NCI-H526 (cell line): ENCODE measurements at places on chromosomes 6 and 20.

DNA sequence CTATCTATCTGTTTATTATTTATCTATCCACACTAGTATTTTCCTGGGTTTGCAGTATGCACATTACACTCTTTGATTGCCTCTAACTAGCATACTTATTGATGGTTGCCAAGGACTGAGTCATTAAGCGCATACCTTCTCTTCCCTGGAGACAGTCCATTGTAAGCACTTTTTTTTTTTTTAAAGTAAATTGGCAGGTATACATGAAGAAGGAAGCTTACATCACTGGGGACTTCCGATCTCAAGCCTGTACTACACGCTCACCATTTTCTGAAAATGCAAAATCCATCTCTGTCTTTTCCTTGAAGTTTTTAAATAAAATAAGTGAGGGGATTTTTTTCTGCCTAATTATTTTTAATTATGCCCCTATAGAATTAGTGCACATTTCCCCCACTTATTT, 63.5 kb downstream of the HMGN3 start:
- no peak for DNase-seq

DNA sequence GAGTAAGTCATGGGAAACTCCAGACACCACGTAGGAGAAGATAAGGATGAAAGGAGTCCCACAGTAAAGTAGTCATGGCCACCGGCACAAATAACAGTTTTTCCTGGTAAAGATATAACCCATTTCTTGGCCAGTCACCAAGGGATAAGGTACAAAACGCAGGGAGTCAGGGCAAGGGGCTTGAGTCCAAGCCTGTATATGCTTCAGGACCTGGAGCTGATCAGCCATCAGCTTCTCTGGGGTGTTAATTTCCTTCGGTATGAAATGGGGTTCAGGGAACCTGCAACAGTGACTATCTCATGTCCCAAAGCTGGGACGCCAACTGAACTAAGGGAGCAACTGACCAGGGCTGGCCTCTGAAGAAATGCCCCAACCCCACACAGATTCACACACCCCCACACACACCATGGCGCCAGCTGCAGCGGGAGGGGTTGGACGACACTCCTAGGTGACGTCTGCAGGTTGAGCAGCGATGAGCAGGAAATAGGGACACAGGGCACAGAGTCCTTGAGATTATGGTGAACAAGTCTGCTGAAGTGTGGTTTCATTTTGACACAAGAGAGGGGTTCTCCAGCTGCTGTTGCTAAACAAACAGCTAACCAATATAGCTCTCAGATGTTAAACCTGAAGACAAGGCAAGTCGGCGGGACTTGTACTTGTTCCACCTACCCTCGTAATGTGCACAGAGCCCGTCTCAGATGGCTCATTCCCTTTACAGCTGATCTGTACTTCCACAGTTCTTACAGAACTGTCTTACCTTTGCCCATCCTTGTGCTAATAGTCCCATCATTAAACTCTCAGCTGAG, 7.4 kb upstream of the ADTRP start:
- no peak for DNase-seq

GRCh38 chr6:166906376-166907044, 49.8 kb downstream of the RNASET2 start:
- no peak for DNase-seq

DNA sequence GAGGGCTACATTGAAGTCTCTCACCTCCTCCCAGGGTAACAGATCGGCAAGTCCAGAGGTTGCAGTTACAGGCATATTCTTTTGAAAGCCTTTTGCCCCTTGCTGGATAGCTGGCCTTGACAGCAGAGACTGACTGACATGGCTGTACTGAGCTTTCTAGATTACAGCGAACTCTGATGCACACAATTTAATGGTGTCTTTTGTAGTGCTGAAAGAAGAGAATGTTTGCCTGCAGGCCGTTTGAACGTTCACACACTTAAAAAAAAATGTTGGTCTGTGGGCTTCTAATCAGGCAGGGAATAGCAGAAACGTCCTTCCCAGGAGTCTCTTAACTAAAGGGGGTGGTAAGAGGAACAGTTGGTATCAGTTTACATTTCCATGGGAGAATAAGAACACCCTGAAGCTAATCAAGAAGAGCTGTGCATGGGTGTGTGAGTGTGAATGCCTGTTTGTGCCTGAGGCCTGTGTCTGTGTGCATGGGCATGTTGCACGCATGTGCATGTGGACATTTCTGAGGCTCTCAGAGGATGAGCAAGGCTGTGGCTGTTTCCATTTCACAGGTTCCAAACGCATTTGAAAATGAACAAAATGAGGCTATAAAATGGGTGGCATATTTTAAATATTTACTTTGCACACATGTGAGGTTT, 213.9 kb upstream of the SSTR4 start:
- DNase-seq = no peak

DNA sequence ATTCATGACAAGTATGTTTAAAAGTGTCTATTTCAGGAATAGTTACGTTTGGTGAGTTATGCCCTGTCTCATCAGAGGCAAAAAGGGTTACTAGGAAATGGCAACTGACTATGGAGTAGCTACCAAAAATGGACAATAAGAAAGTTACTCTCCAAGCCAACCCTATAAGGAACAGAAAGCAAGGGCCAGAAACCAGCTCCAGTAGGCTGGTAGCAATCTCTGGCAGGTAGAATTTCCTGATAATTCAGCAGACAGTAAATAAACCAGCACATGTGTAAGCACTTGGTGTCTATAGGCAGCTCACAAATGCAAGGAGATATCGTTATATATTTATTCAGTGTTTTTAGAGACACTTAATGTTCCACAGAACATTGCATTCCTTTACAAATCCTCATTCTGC, 20.3 kb downstream of the SOX4 start:
- DNase-seq = no peak

DNA sequence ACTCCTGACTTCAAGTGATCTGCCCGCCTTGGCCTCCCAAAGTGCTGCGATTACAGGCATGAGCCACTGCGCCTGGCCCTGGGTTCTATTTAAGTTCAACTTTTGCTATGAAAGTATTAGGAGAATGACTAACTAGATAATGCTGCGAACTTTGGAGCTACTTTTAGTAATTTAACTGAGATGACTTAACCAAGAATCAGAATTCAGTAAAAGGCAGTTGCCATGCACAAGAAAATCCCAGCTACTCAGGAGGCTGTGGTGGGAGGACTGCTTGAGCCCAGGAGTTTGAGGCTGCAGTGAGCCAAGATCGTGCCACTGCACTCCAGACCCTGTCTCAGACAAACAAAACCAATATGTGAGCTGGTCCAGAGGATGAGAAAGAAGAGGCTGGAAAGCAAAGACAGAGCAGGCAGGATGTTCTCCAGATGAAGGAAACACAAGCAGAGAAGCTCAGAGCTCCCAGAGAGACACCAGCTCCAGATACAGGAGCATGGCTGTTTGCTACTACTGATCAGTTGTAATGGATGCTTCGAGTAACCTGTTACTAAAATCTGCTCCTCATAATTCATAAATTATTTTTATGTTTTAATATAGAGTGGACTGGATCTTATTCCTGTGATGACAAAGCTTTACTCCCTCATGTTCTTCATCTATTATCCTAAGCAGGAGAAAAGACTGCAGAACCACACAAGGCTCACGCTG, 23.9 kb downstream of the ZNF217 start:
- no peak for DNase-seq

DNA sequence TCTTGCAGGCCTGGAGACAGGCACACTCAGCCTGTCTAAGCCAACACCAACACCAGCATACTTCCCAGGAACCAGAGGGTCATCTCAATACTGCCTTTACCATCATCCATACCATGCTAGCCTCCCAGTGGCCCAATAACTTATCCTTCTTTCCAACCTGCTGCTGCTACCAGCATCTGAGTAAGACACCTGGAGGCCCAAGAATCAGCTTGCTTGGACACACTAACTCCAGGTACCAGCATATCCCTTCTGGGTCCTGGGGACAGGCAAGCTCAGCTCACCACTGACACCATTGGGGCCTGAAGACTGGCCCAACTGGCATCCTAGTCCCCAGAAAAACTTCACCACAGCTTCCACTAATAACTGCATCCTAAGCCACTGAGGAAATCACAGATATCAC, 205.3 kb downstream of the CD109 start:
- no peak for DNase-seq
